ENCODE measurements at places on chromosomes 1 and 21. TPM values are rescaled to one million over a fixed set of nuclear protein-coding genes. Genes with fewer than 3 reads are reported as not detected.

GRCh38 chr1:182869241-182869666 lies 30.1 kb downstream of the DHX9 start:
- DNase-seq, result no peak

- DNase-seq, result no peak
These were observed 7.4 kb upstream of the MIXL1 start for GRCh38 chr1:226216056-226216455.

The FAM167B gene
- 2.1 TPM for total RNA-seq

- DNase-seq, result no peak
These were observed 18.9 kb downstream of the GRIK1 start for GRCh38 chr21:29920938-29921337.

- peak; percentile 75 for DNase-seq
These were observed 29.7 kb upstream of the KIRREL1 start for GRCh38 chr1:157963713-157964112.

DNA sequence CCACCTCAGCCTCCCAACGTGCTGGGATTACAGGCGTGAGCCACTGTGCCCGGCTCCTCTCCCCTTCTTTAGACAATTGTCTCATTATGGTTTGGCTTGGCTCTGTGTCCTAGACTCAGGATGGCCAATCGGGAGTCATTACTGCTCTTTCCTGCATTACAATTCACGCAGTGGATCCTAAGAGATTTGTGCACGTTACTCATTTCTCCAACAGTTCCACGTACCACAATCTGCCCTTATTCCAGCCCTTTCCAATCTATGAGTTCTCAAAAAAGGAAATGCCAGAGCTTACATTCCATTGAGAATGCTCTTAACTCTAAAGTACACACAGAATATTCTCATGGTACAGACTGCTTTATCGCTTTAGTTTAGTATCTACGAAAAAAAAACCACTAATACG lies 357.0 kb downstream of the GPATCH2 start:
- no peak for DNase-seq

The ACTL8 gene
- not detected for total RNA-seq

GRCh38 chr1:47997289-47998200 lies at the start of gene TRABD2B:
Gene TRABD2B (minus strand): TSS chr1:47997385.
- peak; percentile 60 for DNase-seq

DNA sequence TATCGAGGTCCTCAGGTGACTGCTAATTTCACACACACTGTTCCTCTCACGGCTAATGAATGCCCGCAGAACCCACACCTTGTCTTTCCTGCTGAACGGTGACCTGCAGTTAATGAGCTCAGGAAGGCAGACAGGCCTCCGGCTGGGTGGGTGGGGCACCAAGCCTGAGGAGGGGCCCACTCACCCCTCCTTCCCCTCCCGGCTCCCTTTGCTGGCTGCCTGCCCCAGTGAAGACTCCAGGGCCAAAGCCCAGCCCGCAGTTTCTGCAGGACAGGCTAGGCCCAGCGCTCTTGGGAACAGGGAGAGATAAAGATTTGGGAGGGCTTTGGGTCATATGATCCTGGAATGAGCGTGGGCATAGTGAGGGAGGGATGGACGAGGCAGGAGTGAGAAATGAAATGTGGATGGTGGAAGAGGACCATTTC lies 26.4 kb downstream of the FOXO6 start:
- peak; percentile 83 for DNase-seq

The CLSTN1 gene
- total RNA-seq, result 53.0 TPM

- DNase-seq, result peak; percentile 35
These were observed 794.7 kb upstream of the ADAMTS5 start for GRCh38 chr21:27761623-27762022.

The CA14 gene
- total RNA-seq, result not detected

The TMEM82 gene
- total RNA-seq, result not detected

The CLCA4 gene
- not detected for total RNA-seq

The ITGB3BP gene
- 16.0 TPM for total RNA-seq

- DNase-seq, result no peak
These were observed 31.3 kb downstream of the KIRREL1 start for GRCh38 chr1:158024737-158025136.

The UBE2U gene
- not detected for total RNA-seq

DNA sequence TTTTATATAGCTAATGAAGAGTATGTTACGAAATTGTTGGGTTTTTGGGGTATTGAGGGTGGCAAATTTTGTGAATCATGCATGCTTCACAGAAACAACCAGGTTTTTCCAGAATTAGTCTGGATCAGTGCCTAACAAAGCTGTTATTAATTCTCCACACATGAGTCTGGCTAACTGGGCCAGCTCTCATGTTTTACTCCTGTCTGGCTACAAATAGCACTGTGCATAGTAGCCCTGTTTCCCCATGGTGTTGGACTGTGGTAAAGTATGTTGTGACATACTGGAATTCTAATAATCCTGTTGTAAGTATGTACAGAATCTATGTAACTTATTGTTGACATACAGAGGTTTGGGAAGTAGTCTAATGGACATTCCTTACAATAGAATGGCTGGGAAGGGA lies 35.8 kb downstream of the S100B start:
- peak; percentile 5 for DNase-seq

The BTG2 gene
- 18.2 TPM for total RNA-seq

DNA sequence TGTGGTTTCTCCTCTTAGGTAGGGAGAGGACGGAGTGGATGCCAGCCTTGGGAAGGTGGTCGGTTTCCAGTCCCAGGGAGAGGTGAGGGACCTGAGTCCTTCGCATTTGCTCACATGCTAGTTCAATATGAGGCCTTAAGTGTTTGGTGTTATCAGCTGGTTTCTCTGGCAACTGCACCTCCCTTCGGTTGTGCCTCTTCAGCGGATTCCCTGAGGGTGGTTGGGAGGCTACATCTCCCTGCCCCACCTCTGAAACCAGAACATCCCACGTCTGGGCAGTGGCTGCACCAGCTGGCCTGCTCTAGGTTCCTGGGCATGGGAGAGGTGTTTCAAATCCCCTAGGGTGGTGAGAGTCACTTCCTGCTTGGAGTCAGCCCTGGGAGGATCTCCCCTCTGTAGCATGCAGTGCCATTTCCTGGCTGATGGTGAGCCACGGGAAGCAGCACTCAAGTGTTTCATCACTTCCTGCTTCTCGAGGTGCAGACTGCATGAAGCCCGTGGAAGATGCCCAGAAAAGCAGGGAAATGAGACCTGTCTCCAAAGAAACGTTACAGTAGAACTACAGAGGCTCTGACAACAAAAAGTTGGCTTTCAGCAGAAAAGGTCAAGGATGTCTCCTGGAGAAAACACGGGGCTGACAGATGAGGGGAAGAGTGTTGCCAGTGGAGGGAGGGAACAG lies 4.5 kb downstream of the TMEM125 start:
- peak; percentile 53 for DNase-seq

DNA sequence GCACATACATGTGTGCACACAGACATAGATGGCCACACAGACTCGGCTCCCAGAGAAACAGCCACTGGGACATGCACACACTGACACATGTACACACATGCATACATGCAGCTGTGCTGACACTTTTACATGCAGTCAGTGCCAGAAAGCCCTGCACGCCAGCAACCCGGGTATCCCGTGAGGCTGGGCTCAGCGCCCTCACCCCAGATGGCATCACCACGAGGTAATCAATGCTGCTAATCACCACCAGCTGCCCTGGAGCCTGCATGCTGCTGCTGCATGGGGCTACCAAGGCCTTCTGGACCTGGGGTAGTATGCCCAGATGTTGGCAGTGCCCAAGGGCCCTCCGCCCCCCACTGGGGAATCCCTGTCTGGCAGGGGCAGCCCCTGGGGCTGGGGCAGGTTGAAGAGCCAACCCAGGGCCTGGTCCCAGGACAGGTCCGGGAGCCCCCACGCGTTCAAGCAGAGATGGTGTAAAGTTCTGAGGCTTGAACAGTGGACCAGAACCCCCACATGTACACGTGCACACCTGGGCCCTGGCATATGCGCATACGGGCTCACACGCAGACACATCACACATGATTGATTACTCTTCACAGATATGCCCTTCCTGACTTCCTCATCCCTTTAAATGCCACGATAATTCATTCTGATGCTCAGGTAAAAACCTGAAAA lies 2.7 kb upstream of the COL16A1 start:
- DNase-seq, result no peak

The CYP4B1 gene
- not detected for total RNA-seq

The SPRR2F gene
- not detected for total RNA-seq

DNA sequence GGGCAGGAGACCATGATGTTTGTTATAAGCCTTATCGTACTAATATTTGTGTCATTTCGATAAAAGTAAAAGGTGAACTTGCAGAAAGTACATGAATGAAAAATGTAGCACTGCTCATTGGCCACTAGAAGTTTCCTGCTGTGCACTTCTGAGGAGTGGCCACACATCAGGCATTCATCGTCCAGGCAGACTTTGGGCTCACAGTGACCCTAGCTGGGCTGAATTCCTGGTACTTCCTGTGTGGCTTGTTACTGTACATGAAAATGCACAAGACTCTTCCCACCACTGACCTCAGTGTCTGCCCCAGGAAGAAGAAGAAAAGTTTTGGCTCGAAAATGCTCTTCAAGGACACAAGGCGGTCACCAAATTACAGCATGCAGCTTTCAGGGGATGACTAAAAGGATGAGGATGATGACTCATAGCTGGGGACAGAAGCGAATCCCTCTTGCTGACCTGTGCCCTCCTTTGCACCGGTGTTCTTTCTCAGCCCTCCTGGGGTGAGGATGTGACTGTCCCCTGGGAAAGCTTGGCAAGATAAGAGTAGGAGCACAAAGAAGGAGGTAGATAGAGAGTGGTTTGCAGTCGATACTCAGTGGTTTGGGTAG lies 252.4 kb upstream of the KAZN start:
- no peak for DNase-seq

The NBPF4 gene
- total RNA-seq, result not detected

GRCh38 chr1:10818262-10819197 lies 22.1 kb upstream of the CASZ1 start:
- no peak for DNase-seq

DNA sequence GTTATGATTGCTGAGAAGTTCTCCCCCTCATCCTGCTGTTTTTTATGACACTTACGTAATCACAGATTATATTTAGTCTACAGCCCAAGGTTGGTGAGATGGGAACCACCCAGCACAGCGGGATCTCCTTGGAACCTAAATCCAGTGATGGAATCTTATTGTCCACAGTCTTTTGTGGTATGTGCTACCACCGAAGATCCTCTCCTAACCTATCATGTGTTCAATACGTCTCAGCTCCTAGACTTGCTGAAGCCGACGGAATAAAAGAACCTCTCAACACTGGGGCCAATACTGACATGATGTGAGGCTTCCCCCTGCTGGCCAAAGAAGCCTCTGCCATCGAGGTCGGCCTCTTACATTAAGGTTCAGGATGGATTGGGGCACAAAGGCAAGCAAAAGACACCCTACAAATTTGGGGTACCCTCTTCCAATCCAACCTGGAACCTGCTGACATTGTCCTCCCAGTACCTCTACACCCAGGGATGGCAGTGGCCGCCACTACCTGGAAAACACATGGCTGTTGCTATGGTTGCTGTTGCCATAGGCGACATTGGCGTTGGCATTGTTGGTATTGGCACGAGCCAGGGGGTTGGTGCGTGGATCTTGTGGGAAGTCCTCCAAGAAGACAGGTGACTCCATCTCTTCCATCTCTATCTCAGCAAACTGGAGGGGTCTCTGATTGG lies 19.4 kb upstream of the KIF21B start:
- peak; percentile 80 for DNase-seq

The TESK2 gene
- total RNA-seq, result 2.0 TPM

DNA sequence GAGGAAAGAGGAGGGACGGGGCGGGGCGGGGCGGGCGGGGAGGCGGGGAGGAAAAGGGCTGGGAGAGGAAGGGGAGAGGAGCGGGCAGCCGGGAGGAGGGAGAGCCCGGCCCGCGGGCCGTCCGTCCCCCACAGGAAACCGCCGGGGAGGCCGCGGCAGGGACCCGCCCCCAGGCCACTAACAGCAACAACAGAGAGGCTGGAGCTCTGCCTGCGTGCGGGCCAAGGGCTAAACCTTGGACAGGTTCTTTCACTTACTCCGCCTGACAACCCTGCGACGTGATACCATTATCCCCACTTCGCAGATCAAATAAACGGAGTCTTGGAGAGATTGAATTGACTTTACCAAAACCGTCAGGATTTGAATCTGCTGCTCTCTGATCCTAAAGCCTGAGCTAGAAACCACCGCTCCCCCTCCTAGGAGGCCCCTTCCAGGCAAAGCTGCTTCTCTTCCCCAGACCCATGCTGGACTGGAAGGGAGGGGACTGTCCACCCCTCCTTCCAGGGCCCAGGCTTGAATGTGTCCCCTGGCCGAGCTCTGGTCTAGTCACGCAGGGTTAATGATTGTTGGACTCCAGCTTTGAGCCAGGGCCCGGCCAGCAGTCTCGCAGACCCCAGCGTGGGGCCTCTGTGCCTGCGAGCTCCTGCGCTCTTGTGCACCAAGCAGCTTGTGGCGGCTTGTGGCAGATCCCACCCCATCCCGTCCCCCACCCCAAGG lies at the start of gene EVA1B:
TSS of gene EVA1B (minus strand) at position 10 of the 717 bp plus-strand sequence. CDS start 608 bp downstream, outside the sequence.
- DNase-seq, result peak; percentile 76

GRCh38 chr1:1528301-1529267 lies 11.8 kb downstream of the TMEM240 start:
- DNase-seq, result no peak

DNA sequence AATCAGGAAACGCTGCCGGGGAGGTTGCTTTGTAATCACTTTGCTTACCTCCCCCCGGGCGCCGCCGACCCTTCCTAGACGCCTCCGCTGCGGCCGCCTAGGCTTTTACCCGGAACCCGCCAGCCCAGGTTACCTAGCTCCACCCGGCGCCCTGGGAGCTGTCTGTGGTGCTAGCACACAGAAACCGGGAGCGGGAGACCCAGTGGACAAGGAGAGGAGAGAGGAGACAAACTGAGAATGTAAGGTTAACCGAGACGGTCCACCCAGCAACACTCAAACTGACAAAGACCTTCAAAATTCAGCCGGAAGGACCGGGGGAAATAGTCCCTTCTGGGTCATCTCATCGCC lies 9.8 kb downstream of the BARHL2 start:
- DNase-seq, result peak; percentile 23

GRCh38 chr1:212746546-212746945 lies 45.0 kb downstream of the NSL1 start:
- DNase-seq, result no peak

The TRIM67 gene
- total RNA-seq, result not detected

The LIPI gene
- not detected for total RNA-seq

The COA7 gene
- 15.2 TPM for total RNA-seq

The NBL1 gene
- 105 TPM for total RNA-seq

DNA sequence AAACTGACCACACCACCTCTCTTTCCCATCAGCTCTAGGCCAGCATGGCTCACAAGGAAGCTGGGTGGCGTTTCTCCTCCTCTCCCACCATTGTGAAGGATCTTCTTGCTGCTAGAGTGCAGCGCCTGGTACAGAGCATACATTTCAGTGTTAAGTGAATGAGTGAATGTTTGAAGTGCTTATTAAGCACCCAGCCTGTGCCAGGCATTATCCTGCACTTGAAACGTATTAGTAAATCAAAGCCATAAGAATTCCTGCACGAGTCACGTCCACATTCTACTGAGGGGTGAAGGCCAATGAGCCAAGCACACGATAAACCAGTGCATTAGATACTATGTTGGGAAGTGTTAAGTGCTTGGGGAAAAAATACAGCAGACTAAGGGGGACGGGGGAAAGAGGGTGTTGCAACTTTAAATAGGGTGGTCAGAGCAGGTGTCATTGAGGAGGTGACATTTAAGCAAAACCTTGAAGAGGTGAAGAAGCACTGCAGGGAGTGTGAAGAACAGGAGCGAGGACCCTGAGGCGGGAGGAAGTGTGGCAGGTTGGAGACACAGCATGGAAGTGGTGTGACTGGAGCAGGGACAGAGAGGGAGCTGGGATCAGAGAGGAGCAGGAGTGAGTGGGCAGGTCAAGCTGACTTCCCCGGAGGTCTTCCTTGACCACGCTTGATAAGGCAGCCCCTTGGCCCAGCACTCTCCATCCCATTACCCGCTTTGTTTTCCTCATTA lies 48.5 kb upstream of the LRRN2 start:
- DNase-seq, result no peak

Measured in fibroblast of the aortic adventitia (primary cell).